ENCODE measurements at places on chromosomes 2 and 18. TPM values are rescaled to one million over a fixed set of nuclear protein-coding genes. Genes with fewer than 3 reads are reported as not detected.

The WNT6 gene
- 0.16 TPM for polyA plus RNA-seq

The SPDYA gene
- 0.11 TPM for polyA plus RNA-seq

The QPCT gene
- polyA plus RNA-seq, result 3.0 TPM

The TDRD15 gene
- not detected for polyA plus RNA-seq

The FMNL2 gene
- polyA plus RNA-seq, result 31.2 TPM

The MERTK gene
- 33.1 TPM for polyA plus RNA-seq

The GKN2 gene
- polyA plus RNA-seq, result 101 TPM

The TMEM214 gene
- polyA plus RNA-seq, result 62.5 TPM

The R3HDM1 gene
- 5.4 TPM for polyA plus RNA-seq

The LINC00305 gene
- not detected for polyA plus RNA-seq

The OSR1 gene
- polyA plus RNA-seq, result 8.6 TPM

The CDCA7 gene
- 0.69 TPM for polyA plus RNA-seq

The WNT10A gene
- polyA plus RNA-seq, result 0.43 TPM

The EPG5 gene
- polyA plus RNA-seq, result 10.4 TPM

The TNFAIP6 gene
- polyA plus RNA-seq, result 134 TPM
